ENCODE measurements at places on chromosomes 3 and 15. TPM values are rescaled to one million over a fixed set of nuclear protein-coding genes. Genes with fewer than 3 reads are reported as not detected.

- H3K36me3 ChIP-seq = no peaks in the 10 kb centered on the region
- no peaks in the 10 kb centered on the region for H3K4me1 ChIP-seq
- H3K27ac ChIP-seq = no peak overlapping the region
These were observed 54.0 kb upstream of the SKOR1 start for GRCh38 chr15:67771189-67771800.

Gene IRAK2
- total RNA-seq = 3.9 TPM

GRCh38 chr3:60577601-60578000, 673.7 kb downstream of the FHIT start:
- H3K36me3 ChIP-seq = no peaks in the 10 kb centered on the region
- no peak overlapping the region for H3K27ac ChIP-seq
- H3K4me1 ChIP-seq = no peaks in the 10 kb centered on the region
- DNase-seq = no peak

DNA sequence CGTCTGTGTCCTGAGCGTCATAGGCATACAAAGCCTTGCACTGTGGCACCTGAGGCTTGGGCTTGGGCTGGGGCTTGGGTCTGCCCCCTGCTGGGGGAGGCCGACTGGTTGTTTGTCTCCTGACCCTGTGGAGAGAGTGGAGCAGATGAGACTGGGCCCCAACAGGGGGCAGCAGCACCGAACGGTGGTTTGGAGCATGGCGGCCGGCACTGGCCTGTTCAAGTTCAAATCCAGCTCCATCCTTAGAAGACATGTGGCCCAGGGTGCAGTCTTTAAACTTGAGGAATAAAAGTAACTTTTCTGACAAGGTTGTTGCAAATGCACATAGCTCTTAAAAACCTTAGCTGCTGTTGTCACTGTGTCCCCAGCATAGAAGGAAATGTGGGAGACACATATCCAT, 33.3 kb downstream of the CCNB2 start:
- no peak overlapping the region for H3K27ac ChIP-seq
- peak; percentile 58 for DNase-seq
- H3K4me3 ChIP-seq = no peak overlapping the region
- H3K27me3 ChIP-seq = no peaks in the 10 kb centered on the region
- H3K4me1 ChIP-seq = no peaks in the 10 kb centered on the region

DNA sequence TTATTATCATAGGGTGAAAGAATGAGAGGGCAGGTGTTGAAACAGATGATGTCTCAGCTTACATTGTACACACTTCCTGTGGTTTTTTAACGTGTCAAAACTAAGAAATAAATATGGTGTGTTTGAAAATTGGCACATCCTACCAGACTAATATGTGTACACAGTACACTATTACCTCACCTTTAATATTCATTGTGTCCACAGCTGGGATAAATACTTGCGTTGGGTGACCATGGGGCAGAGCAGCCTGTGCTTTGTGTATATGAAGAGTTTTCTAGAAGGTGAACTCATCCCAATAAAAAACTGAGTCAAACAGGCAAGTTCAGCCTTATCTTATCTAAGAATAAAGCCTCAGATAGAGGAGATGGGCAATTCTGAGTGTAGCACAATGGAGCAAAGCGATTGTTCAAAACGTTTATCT, 17.3 kb downstream of the SUCNR1 start:
- no peaks in the 10 kb centered on the region for H3K4me1 ChIP-seq
- H3K4me3 ChIP-seq = no peak overlapping the region
- no peak overlapping the region for H3K27ac ChIP-seq
- no peaks in the 10 kb centered on the region for H3K36me3 ChIP-seq
- no peaks in the 10 kb centered on the region for H3K27me3 ChIP-seq

DNA sequence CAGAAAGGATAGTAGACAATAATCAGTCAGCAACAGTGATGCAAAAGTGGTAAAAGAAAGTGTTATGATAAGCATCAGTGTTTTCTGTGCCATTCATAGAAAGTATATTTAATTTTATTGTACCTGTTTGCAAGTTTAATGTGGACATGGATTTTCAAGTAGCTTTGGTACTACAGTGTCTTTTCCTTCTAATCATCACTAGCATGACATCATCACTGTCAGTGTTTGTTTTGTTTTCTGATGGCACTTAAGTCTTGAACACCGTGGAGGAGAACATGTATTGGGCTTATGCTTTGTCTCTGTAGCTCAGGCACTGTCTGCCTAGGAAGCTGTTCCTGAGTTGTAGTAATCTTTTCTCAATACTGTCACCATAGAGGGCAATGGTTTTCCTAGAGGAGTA, 41.9 kb downstream of the SETD5 start:
- no peak for DNase-seq
- H3K4me1 ChIP-seq = no peaks in the 10 kb centered on the region
- H3K27ac ChIP-seq = no peak overlapping the region
- no peaks in the 10 kb centered on the region for H3K27me3 ChIP-seq

Gene NEK10
- total RNA-seq = 5.3 TPM

GRCh38 chr3:139653582-139653981, 24.2 kb downstream of the NMNAT3 start:
- no peak overlapping the region for H3K4me3 ChIP-seq
- no peaks in the 10 kb centered on the region for H3K36me3 ChIP-seq
- DNase-seq = peak; percentile 25
- H3K4me1 ChIP-seq = no peaks in the 10 kb centered on the region
- no peak overlapping the region for H3K27ac ChIP-seq

- no peaks in the 10 kb centered on the region for H3K27me3 ChIP-seq
- H3K27ac ChIP-seq = no peak overlapping the region
- DNase-seq = no peak
- H3K4me3 ChIP-seq = no peak overlapping the region
These were observed 3.4 kb downstream of the B4GALT4 start for GRCh38 chr3:119237299-119237698.

Gene TUBGCP4
- total RNA-seq = 18.4 TPM

Gene LSM3
- total RNA-seq = 14.1 TPM

- no peak overlapping the region for H3K4me3 ChIP-seq
- H3K27me3 ChIP-seq = no peaks in the 10 kb centered on the region
- peaks cover 20% of the 10 kb centered on the region for H3K4me1 ChIP-seq
- no peak overlapping the region for H3K27ac ChIP-seq
- DNase-seq = no peak
These were observed 28.6 kb downstream of the EPHB1 start for GRCh38 chr3:134823679-134824078.

GRCh38 chr3:73558727-73559075, 66.0 kb downstream of the PDZRN3 start:
- H3K4me3 ChIP-seq = peak overlapping the region; percentile 31
- H3K36me3 ChIP-seq = no peaks in the 10 kb centered on the region
- DNase-seq = peak; percentile 64
- H3K27me3 ChIP-seq = no peaks in the 10 kb centered on the region
- peaks cover 55% of the 10 kb centered on the region for H3K4me1 ChIP-seq

DNA sequence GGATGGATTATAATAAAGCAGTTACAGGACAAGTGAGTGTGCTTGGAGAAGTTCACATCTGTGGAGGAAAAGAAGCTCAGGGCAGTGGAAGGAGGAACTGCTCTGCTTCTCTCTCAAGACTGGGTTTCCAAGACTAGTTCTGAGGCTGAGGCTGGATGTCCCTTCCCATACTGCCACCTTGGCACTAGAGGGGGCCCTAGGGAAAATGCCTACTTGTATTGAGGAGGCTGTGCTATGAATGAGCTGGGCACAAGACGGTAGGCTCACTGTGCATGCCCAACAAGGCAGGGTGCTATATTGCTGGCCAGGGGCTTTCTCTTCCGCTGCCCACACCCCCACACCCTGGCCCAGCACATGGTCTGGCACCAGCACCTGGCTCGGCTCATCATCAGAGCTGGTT, 65.2 kb downstream of the SLCO2A1 start:
- H3K27ac ChIP-seq = no peak overlapping the region
- H3K4me1 ChIP-seq = peaks cover 7% of the 10 kb centered on the region
- H3K4me3 ChIP-seq = no peak overlapping the region
- no peaks in the 10 kb centered on the region for H3K27me3 ChIP-seq

GRCh38 chr3:134471521-134472193, 14.1 kb downstream of the ANAPC13 start:
- no peak overlapping the region for H3K27ac ChIP-seq
- H3K4me3 ChIP-seq = no peak overlapping the region
- no peak for DNase-seq
- H3K27me3 ChIP-seq = no peaks in the 10 kb centered on the region

Gene LSMEM2
- 1.2 TPM for total RNA-seq

GRCh38 chr3:55189359-55189801, 261.5 kb upstream of the LRTM1 start:
- H3K36me3 ChIP-seq = no peaks in the 10 kb centered on the region
- H3K27me3 ChIP-seq = no peaks in the 10 kb centered on the region
- no peak overlapping the region for H3K4me3 ChIP-seq
- no peak overlapping the region for H3K27ac ChIP-seq
- no peaks in the 10 kb centered on the region for H3K4me1 ChIP-seq

- H3K4me1 ChIP-seq = peaks cover 2% of the 10 kb centered on the region
- H3K4me3 ChIP-seq = no peak overlapping the region
- no peak for DNase-seq
- H3K27me3 ChIP-seq = no peaks in the 10 kb centered on the region
These were observed 12.9 kb downstream of the UBAP1L start for GRCh38 chr15:65101891-65102708.

DNA sequence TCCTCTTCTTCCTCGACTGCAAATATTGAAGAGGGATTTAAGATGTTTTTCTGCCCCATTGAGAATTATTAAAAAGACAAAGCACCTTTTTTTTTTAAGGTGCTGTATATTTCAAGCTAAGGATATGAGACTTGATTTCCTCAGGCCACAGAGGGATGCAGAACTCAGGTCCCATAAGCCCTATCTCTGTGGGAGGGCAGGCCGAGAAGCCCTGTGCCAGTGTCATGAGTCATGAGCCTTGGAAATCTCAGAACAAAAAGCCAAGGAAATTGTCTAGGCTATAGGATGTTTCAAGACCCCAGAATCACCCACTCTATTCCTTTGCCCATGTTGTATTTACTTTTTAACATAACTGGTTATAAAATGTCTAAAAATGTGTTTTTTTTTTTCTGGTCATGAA, 7.3 kb downstream of the ESYT3 start:
- DNase-seq = no peak
- H3K4me1 ChIP-seq = no peaks in the 10 kb centered on the region
- no peaks in the 10 kb centered on the region for H3K36me3 ChIP-seq
- no peaks in the 10 kb centered on the region for H3K27me3 ChIP-seq
- no peak overlapping the region for H3K27ac ChIP-seq
- no peak overlapping the region for H3K4me3 ChIP-seq

DNA sequence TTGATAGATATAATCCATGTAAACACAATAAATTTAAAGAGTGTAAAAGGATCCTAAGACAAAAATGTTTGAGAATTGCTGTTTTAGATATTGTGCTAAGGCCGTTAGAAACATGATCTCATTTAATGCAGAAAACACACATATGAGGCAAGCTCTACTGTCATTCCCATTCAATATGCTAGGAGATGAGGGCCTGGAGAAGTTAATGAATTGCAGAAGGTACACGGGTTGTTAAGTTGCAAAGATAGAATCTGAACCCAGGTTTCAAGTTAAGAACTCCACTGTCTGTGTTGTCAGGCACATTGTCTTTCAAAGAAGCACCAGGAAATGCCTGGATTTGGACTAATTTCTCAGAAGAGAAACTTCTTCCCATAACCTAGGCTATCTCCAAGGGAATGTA, 65.1 kb upstream of the SAMMSON start:
- no peak for DNase-seq
- H3K4me1 ChIP-seq = no peaks in the 10 kb centered on the region
- no peak overlapping the region for H3K4me3 ChIP-seq
- no peaks in the 10 kb centered on the region for H3K27me3 ChIP-seq
- H3K36me3 ChIP-seq = peaks cover 11% of the 10 kb centered on the region

DNA sequence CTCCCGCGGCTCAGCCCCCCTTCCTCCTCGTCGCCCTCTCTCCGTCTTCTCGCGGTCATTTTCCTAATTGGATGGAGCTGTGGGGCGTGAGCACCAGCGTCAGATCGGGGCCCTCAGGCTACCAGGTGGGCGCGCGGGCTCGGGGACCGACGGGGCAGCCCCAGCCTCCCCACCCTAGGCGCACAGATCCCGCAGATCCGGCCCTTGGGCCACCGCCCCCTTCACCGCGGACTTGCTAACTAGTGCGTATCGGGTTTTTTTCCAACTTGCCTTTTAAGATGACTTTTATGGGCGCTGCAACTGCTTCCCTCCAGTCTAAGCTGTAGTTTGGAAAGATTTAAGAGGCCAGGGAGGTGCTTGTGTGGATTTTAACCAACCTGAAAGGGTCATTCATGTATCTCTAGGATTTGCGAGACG, 1.3 kb downstream of the ZNF710 start:
- H3K36me3 ChIP-seq = no peaks in the 10 kb centered on the region
- no peaks in the 10 kb centered on the region for H3K27me3 ChIP-seq
- peak overlapping the region; percentile 80 for H3K27ac ChIP-seq
- peak overlapping the region; percentile 90 for H3K4me3 ChIP-seq
- peaks cover 55% of the 10 kb centered on the region for H3K4me1 ChIP-seq
- peak; percentile 46 for DNase-seq

Gene FBXL22
- 6.6 TPM for total RNA-seq

Gene RYR3
- total RNA-seq = 68.7 TPM

GRCh38 chr15:70251246-70251990, 153.7 kb upstream of the TLE3 start:
- no peak overlapping the region for H3K4me3 ChIP-seq
- peaks cover 1% of the 10 kb centered on the region for H3K27me3 ChIP-seq
- H3K27ac ChIP-seq = no peak overlapping the region
- H3K36me3 ChIP-seq = no peaks in the 10 kb centered on the region
- DNase-seq = no peak

Gene MME
- 42.6 TPM for total RNA-seq

DNA sequence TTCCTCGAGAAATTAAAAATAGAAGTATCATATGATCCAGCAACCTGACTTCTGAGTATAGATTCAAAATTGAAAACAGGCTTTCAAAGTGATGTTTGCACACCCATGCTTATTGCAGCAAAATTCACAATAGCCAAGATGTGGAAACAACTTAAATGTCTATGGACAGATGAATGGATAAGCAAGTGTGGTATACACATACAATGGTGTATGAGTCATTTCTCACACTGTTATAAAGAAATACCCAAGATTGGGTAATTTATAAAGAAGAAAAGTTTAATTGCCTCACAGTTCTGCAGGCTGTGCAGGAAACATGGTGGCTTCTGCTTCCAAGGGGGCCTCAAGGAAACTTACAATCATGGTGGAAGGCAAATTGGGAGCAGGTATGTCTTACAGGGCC, 100.8 kb downstream of the KLF13 start:
- no peak overlapping the region for H3K4me3 ChIP-seq
- no peak for DNase-seq
- H3K27me3 ChIP-seq = no peaks in the 10 kb centered on the region
- no peaks in the 10 kb centered on the region for H3K4me1 ChIP-seq
- H3K27ac ChIP-seq = no peak overlapping the region
- H3K36me3 ChIP-seq = no peaks in the 10 kb centered on the region

DNA sequence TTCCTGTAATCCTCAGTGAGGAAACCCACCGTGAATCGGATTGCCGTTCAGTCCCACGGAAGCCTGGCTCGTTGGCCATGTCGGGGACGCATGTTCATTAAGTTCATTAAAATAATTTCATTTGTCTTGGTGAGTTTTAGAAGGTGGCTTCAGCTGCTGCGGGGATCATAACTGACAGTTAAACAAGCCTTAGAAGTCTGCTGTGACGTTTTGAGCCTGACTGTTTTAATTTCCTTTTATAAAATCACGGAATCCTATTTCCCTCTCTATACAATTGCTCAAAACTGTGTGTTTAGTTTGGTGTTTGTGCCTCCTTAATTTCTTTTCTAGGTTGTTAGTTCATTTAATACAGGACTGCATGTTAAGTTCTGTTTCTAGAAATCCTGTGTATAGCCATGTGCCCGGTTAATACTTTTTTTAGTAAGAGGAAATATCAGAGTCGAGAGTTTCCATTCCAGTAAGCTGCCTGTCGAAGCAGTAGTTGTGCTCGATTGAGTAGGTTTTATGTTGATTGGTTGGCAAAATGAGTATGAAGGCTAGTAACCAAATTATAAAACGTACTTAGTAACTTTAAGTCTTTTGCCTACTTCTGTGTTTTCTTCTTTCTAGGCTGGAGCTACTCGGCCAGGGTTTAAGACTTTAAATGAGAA, 705 bp downstream of the NIPA2 start:
- H3K4me1 ChIP-seq = peaks cover 17% of the 10 kb centered on the region
- H3K36me3 ChIP-seq = peaks cover 25% of the 10 kb centered on the region
- H3K27me3 ChIP-seq = no peaks in the 10 kb centered on the region
- no peak for DNase-seq
- H3K27ac ChIP-seq = peak overlapping the region; percentile 95
